Activated CD4-positive, alpha-beta T cell treated with anti-CD3 and anti-CD28 coated beads, Interleukin-2, amount 50 U/mL, for 24 hours (primary cell): ENCODE measurements at places on chromosomes 3 and 15.
A peak's percentile ranks its signal among the peaks of the same experiment; 100 is the strongest.

DNA sequence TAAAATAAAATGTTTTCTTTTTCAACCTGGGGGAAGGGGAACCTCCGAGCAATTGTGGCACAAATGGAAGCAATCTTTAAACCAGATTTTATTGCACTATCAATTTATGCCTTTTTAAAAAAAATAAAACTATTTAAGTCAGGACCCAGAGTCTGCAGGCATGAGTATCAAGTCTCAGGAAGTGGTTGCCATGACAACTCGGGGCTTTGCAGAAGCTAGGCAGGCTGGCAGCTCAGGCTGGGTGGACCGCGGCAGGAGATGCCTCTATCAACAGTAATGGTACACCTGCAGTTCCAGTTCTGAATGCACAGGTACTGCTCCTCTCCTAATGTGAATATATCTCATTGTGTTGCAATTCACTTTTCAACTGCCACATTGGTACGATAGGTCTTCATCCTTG is 447.7 kb downstream of the GABRG3 start:
- no peak for DNase-seq

- DNase-seq: no peak
Observed at GRCh38 chr3:188350961-188351360, 197.0 kb downstream of the LPP start.

DNA sequence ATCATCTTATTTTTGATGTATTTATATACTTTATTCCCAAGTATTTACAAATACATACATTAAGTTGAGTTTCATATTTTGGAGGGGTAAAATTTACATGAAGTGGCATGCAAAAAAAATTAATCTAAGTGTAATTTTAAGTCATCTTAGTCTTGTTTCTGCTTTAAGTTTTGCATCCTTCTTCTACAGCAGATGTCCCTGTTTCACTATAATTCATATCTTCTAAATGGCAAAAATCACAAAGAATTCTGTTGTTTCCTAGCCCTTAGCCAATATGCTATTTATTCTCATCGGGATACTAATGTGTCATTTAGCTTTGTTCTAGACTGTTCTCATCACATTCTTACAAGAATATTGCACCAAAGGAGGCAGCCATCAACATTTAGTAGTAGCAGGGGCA is 831.9 kb downstream of the GBE1 start:
- DNase-seq: no peak

GRCh38 chr3:42830437-42831320 is 21.4 kb downstream of the ACKR2 start:
- DNase-seq: no peak

DNA sequence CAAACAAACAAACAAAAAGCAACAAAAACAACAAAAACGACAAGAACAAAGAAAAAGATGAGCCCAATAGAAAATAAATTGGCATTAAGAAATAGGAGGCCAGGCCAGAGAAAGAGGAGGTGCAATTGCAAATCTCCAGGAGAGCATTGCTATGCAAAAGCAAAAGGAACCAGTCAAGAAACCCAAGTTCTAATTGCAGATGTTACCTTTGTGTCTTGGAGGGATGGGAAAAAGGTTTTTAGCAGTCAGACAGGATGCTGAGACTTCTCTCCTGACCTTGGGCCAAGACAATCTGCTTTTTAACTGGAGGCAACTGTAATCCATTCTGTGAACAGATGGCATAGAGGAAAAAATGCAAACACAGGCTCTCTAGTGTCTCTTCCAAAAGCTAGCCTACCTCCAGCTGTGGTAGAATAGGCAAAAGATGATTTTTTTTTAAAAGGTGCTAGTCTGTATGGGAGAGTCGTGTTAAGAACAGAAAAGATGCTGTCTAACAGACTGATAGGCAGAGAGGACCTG is 56.4 kb downstream of the LSAMP start:
- no peak for DNase-seq

DNA sequence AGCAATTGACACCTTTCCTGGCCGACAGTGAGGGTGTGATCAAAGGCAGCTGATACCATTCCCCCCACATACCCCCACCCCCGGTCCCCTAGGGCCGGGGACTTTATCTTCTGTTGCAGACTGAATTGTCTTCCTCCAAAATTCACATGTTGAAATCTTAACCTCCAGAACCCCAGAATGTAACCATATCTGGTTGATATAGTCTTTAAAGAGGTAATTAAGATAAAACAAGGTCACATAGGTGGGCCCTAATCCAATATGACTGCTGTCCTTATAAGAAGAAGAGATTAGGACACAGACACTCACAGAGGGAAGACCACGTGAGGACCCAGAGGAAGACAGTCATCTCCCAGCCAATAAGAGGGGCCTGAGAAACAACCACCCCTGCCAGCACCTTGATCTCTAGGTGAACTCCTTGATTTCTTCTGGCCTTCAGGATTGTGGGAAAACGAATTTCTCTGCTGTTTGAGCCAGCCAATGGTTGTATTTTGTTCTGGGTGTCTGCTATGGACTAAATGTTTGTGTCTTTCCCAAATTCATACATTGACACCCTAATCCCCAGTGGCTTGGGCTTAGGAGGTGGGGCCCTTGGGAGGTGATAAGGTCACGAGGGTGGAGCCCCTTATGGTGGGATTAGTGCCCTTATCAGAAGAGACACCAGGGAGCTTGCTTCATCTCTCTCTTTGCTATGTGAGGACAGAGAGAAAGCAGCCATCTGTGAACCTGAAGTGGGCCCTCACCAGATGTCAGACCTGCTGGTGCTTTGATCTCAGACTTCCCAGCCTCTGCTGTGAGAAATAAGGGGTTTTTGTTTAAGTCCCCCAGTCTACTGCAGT is 144.0 kb downstream of the CHSY1 start:
- no peak for DNase-seq

DNA sequence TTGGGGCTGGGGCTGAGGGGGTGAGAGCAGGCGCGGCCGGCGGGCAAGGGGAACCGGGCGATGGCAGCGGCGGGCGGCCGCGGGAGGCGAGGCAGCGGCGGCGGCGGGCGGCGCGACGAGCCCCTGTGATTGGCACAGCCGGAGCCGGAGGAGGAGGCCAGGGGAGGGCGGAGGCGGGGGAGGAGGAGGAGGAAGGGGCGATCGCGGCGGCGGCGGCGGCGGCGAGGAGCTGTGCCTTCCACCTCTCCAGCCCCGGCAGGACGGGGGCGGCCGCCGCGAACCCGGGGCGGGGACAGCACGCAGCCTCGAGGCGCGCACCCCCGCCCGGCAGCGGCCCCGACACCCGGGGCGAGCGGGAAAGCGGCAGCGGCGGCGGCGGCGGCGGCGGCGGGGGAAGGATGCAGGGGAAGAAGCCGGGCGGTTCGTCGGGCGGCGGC is at the start of gene SLCO3A1:
SLCO3A1 (plus strand) TSS at position 198 of the 437 bp plus-strand sequence.
- DNase-seq: peak; percentile 36

DNA sequence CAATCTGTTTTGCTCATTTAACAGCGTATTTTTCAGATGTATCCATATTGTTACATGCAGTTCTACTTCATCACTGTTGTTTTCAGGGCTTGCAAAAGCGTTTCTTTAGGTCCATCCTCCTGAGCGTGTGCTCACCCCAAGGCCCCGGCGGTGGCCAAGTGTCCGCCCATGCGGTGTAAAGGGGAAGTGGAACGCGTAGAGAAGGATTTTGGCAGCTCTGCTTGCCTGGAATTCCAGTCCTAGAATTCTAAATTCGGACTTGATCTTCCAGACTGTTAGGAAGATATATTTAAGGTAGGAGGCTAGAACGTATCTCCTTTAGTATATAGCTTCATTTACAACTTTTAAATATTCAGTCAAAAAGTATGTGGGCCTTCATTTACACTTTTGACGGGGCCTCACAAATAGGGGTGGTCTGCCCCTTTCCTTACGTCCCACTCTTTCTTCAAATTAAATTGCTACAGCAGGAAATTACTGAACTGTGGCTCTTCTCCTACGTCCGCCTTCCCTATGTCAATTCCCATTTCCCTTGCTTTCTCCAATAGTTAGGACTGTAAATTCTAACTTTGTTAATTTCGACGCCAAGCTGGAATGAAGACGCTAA is 609 bp upstream of the TBC1D23 start:
- no peak for DNase-seq

DNA sequence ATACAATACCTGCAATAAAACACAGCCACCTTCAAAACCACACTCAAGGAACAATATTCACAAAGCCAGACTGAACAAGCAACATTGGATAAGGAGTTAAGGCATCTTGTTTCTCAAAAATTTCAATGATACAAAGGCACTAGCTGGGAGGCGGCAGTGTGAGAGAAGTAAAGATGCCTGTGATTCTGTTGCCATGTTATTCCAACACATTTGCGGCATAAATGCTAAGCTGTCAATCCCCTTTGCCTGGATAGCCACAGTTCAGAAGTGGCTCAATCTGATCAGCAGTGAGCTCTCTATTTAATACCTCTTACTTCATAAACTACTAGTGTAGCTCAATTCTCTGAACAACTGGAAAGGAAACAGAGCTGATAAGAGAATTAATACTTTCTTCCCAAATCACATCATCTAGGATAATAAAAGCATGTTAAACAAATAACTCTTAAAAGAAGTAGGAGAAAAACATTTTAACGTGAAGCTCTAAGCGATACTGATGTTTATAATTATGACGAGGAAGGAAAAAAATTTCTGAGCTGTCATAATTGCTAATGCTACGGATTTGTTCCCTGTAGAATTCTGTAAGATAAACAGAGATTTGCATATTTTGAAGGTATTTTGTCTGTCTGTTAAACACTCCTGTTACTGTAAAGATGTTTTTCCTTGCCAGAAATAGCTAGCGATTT is 358.4 kb downstream of the FOXP1 start:
- DNase-seq: no peak

DNA sequence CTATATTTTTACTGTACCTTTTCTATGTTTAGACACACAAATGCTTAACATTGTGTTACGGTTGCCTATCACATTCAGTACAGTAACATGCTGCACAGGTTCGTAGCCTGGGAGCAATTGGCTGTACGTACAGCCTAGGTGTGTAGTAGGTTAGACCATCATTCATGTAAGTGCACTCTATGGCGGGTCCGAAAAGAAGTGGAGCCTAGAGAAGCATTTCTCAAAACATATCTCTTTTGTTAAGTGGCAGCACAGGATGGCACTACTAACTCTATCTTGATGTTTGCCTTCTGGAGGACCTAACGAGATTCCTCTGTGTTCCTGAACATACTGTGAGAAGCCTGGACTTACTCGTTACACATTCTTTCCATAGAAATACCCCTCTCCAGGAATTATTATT is 132.3 kb upstream of the ADPGK start:
- DNase-seq: no peak

DNA sequence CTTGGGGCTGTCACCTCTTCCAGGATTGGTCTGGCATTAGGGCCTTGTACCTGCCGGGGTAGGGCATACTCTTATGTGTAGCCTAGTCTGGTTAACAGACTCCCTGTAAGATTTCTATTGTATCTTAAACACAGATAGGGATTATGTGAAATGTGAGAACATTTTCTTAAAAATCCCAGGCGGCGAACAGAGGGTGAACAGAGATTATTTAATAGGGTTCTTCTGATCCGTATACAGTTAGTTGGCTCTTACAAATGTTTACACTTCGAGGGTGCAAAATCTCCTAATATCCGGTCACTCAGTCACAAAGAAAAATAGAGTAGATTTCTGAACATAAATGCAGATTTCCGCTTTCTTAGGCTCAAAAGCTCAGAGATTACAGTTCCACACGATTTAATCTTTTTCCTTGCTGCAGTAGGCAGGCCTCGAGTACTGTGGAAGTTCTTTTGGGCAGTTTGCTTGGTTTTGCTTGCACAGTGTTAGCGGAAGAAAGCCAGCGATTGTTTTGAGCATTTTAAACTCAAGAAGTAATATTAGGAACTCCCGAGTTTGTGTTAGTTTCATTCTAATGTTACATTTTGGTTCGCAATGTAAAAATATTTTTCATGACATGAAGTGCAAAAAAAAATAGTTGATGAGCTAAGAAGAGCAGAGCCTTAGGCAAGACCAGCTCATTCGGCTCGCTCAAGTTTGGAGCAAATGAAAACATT is 993 bp downstream of the PLCL2 start:
- no peak for DNase-seq

DNA sequence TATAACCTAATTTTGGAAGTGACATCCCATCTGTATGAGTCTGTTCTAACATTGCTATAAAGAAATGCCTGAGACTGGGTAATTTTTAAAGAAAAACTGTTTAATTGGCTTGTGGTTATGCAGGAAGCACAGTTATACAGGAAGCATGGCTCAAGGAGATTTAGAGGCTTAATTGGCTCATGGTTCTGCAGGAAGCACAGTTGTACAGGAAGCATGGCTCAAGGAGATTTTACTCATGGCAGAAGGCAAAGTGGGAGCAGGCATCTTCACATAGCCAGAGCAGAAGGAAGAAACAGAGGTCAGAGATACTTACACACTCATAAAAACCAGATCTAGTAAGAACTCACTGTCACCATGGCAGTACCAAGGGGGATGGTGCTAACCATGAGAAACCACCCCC is 193.1 kb upstream of the ADAMTS9 start:
- DNase-seq: no peak

DNA sequence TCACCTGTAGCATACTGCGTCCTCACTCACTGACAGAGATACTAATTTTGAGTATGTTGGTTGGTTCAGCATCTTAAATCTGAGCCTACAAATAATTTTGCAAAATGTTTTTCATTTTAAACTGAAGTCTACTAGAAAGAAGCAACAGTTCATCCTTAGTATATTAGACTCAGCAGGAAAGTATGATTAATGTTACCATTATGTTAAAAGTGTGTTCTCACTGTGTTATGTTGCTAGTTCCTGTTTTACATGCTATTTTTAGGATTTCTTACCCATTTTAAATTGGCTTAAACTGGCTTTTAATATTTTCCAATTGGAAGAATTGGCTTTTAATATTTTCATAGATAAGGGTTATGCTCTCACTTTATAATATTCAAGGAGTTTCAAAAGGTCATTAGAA is 25.7 kb downstream of the ACKR4 start:
- DNase-seq: no peak

DNA sequence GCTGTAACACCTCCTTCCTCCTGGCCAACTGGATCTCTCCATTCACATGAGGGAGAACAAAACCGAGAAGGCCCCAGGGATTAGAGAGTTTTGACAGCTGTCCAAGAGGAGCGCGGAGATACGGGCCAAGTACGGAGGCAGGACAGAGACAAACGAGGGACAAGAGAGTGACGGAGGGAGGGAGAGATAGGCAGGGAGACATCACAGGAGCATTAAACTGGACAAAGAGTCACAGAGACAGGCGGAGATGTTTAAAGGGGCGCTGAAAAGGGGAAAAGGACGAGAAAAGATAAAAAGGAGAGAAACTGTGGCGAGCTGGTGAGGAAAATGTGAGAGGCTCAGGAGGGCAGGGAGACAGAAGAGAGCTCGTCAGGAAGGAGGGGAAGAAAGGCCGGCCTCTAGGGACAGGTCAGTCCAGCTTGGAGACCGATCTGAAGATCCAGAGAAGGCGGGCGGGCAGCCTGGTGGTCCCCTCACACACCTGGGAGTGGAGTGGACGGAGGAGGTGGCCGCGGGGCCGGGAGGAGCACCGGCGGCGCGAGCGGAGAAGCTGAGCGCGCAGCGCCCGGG is 40.5 kb upstream of the ROPN1 start:
- DNase-seq: no peak

- DNase-seq: no peak
Observed at GRCh38 chr3:9496893-9497292, 56.7 kb downstream of the LHFPL4 start.
